ENCODE measurements at places on chromosomes 5 and 9.
A peak's percentile ranks its signal among the peaks of the same experiment; 100 is the strongest.

DNA sequence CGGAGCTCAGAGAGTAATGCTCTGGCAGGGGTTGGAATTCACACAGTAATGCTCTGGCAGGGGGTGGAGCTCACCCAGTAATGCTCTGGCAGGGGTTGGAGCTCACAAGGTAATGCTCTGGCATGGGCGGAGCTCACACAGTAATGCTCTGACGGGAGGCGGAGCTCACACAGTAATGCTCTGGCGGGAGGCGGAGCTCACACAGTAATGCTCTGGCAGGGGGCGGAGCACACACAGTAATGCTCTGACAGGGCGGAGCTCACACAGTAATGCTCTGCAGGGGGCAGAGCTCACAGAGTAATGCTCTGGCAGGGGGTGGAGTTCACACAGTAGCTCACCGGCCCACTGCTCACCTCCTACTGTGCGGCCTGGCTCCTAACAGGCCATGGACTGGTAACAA is 47.2 kb upstream of the LPCAT1 start:
- DNase-seq: no peak

- DNase-seq: no peak
Observed at GRCh38 chr9:82363198-82363597, 374.6 kb downstream of the SPATA31D1 start.

DNA sequence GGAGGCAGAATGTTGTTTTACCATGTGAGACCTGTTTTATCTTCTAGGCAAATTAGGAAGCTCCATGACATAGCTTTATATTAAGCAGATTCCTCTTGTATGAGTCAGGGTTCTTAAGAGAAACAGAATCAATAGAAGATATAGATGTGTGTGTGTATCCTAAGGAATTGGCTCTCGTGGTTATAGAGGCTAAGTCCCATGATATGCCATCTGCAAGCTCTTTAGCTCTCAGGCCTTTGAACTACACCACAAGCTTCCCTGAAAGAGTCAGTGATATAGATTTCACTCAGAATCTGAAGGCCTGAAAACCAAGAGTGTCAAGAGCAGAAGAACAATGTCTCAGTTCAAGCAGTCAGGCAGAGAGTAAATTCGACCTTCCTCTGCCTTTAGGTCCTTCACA is 365.8 kb upstream of the ZNF608 start:
- peak; percentile 33 for DNase-seq

GRCh38 chr9:101326501-101326900 is 58.3 kb downstream of the BAAT start:
- DNase-seq: peak; percentile 5

DNA sequence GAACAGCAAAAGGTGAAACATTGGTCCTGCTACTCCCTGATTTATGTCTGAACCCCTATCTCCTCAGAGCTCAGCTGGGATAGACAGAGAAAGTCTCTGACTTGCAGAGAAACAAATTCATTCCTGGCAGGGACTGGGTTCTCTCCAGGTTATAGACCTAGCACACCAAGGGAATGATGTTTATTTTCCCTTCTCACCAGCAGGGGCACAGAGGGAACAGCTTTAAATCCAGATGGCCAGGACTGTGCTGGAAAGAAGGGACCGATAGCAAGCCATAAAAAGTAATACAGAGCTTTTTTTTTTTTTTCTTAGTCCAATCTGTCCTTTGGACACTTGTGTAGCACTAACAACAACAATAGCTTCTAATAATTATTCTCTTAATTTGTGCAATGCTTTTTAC is 141.1 kb upstream of the C9orf72 start:
- DNase-seq: no peak
